Vagina (tissue), 2 donors: ENCODE measurements at places on chromosomes 2 and 18.

DNA sequence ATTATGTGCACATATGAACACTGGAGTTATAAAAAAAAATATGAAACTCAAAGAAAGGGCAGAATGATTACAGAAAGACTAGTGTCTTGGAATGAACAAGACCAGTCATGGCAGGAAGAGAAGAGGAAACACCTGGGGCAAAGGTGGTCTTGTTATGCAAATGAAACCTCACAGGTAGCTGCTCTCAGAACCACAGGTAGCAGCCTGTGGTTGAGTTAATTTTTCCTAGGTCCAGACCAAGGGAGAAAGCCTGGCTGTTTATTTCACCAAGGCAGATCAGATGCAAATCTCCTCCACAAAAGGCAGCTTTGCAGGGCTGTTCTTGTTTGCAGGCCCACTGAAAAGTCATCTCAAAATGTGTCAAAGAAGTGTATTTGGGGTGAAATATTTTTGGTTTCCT lies 785.8 kb downstream of the RNF144A start:
- no peak for DNase-seq

DNA sequence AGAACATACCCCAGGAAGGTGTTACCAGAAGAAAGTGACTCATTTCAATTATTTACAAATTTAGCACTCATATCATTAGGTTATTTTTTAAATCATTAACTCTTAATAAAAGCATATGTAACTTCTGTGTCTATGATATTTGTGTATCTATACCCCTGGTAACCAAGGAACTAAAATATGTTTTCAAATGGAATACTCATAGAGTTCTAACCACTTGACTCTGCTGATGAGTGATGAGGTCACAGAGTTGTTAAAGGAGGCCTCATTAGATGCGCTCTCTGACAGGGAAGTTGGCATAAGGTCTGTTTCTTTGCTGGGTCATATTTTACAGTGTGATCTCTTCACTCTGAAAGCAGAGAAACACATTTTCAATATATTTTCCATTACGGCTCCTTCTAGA lies 73.4 kb downstream of the CCDC150 start:
- DNase-seq = no peak

GRCh38 chr18:75618146-75618545 lies 190.6 kb upstream of the SMIM21 start:
- no peak for DNase-seq

GRCh38 chr2:222582928-222583327 lies 73.0 kb downstream of the FARSB start:
- no peak for DNase-seq

GRCh38 chr2:237564526-237565131 lies 1.7 kb upstream of the PRLH start:
- no peak for DNase-seq

DNA sequence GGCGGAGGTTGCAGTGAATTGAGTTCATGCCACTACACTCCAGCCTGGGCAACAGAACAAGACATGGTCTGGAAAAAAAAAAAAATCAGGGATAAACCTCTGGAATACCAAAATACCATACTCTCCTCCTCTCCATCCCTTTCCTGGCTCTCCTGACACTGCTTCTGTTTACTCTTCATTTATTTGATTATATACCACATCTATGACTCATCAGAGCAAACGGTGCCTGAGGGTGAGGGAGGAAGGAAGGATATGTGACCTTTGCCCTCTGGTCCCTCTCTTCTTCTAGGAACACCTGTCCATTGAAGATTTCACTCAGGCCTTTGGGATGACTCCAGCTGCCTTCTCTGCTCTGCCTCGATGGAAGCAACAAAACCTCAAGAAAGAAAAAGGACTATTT lies 30.0 kb downstream of the VIL1 start:
- no peak for DNase-seq

GRCh38 chr2:203097735-203098134 lies 83.1 kb downstream of the NBEAL1 start:
- no peak for DNase-seq

DNA sequence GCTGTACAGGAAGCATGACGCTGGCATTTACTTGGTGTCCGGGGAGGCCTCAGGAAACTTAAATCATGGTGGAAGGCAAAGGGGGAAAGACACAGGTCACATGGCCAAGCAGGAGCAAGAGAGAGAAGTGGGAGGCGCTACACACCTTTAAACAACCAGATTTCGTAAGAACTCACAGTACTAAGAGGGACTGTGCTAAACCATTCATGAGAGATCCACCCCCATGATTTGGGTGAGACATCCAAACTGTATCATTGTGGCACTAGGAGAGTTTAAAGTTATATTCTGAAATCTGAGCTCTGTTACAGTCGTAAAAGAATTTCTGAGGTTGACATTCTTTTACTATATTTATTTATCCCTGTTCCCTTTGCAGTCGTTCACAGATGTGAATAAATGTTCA lies 116.6 kb downstream of the ICA1L start:
- DNase-seq = no peak

GRCh38 chr2:5777131-5777535 lies 84.9 kb downstream of the SOX11 start:
- DNase-seq = no peak

- no peak for DNase-seq
Observed at GRCh38 chr18:55997151-55997561, 409.2 kb upstream of the TCF4 start.

DNA sequence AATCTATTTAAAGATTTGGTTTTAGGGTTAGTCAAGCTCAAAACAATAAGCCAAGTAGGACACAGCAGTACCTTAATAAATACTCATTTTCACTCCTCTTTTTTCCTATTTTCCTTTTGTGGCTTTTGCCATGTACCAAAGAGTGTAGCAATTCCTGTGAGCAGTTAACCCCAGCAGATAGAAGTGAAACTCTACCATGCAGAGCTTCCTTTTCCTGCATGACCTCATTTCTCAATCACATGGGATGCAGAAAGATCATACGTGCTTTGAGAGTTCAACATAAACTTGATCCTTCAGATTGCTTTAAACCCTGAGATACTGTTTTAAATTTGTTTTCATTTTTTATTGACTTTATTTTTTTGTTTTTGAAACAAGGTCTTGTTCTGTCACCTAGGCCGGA lies 99.1 kb upstream of the ARHGAP15 start:
- no peak for DNase-seq

DNA sequence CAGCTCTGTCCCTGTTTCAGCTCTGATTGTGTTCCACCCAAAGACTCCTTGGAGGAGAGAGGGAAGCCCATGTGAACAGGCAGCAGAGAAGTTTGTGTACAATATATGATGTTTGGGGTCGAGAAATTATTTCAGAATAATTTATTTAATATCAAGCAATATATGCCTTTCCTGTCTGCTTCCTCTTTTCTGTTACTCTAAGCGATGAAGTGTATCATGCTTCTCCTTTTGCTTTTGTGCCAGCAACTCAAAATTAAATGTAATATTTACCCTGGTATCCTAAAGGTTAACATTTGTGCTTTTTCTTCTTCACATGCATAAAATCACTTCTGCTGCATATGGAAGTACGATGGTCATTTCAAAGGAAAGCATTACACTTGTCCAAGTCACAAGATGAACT lies 2.4 kb upstream of the NTSR2 start:
- DNase-seq = no peak

GRCh38 chr2:177797808-177798207 lies 274.8 kb downstream of the PDE11A start:
- no peak for DNase-seq

DNA sequence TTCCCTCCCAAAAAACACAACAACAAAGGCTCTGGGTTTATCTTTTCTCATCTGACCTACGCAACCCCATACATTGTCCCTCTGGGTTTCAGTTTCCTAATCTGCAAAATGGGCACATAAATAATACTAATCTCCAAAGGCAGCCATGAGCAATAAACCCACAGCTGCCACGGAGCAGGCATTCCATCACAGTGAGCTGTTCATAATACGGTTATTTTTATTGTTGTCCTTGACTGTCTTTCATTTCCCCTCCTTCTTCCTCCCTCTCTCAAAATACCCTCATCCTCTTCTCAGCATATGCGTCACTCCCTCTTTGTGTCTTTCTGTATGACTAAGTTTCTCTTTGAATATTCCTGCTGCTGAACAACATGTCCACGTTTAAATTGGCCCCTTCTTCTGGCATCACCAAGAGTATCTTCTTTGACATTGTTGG lies 129.8 kb upstream of the CAB39 start:
- DNase-seq = no peak

DNA sequence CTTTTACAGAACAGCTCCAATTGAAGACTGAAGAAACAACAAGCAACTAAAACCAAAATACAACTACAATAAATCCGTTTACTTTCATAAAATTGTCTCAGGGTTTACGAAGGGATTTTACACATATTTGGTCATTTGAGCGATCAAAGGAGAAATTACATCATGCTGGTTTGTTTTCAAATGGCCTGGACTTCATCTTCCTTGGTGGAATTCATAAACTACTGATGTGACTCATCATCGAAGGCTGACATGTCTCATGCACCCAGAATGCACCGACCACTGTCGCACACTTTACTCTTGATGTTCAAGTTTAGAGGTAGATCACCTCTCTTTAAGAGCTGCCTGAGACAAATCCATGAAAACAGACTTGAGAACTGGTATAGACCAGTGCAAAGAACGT lies 25.6 kb upstream of the PMAIP1 start:
- DNase-seq = no peak

- no peak for DNase-seq
Observed at GRCh38 chr2:194672994-194673393, 984.0 kb upstream of the SLC39A10 start.

DNA sequence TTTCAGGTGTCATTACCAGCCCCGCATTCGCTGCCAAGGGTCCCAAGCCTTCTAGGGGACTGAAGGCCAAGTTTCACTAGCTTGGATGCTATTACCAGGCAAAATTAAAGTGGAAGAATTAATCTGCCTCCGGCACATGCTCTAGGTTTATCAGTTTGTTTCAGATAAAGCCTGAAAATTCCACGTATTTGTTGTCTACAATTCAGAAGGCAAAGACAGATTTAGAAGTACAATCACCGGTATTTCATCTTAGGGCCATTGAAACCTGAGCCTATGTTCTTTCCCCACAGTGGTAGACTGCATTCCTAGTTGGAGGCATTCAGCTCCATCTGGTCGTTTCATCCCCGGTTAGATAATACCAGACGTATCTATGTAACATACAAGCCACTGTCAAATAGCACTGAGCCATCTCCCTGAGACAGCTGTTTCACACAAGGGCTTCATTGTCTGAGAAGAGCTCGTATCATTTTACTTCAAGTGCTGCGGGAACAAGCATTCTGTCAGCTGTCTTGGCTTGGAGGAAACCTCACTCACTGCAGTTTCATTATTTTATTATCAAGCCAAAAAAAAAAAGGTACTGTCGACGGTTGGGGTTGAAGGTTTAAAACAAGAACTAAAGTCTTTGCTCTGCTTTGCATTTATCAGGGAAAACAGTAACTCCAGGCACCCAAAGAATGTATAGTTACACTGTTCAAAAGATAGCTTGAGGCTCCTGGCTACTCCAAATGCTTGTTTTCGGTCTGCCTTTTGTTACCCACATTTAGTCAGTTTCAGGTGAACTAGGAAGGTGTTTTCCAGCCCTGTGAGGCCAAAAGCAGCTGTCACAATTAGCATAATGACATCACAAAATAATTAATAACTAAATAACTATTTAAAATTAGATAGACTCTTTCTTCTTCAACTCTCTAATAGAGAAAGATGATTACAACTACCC lies 76.7 kb downstream of the TGIF1 start:
- no peak for DNase-seq

- no peak for DNase-seq
Observed at GRCh38 chr18:46591783-46592391, 65.1 kb downstream of the LOXHD1 start.

- DNase-seq = no peak
Observed at GRCh38 chr2:129276978-129277584, 702.4 kb upstream of the RAB6C start.

DNA sequence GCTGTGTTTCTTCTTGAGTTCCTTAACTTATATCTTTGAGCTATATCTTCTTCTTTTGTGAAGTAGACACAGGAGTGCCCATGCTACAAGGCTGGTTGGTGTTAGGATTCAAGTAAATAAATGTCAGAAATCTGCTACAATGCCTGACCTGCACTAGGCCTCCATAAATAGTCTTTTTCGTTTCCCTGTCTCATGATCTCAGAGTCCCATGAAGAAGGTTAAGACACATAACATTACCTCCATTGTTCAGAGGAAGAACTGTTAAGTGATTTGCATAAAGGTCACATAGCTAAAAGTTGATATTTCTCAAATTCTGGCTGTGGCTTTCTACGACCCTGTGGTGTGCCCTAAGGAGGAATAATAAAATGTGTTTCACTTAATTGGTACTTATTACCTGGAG lies 228.4 kb downstream of the KCNS3 start:
- DNase-seq = no peak

- DNase-seq = no peak
Observed at GRCh38 chr2:27251766-27252165, 11.1 kb downstream of the SLC30A3 start.

- DNase-seq = no peak
Observed at GRCh38 chr2:241637795-241638660, 535 bp downstream of the ATG4B start.

DNA sequence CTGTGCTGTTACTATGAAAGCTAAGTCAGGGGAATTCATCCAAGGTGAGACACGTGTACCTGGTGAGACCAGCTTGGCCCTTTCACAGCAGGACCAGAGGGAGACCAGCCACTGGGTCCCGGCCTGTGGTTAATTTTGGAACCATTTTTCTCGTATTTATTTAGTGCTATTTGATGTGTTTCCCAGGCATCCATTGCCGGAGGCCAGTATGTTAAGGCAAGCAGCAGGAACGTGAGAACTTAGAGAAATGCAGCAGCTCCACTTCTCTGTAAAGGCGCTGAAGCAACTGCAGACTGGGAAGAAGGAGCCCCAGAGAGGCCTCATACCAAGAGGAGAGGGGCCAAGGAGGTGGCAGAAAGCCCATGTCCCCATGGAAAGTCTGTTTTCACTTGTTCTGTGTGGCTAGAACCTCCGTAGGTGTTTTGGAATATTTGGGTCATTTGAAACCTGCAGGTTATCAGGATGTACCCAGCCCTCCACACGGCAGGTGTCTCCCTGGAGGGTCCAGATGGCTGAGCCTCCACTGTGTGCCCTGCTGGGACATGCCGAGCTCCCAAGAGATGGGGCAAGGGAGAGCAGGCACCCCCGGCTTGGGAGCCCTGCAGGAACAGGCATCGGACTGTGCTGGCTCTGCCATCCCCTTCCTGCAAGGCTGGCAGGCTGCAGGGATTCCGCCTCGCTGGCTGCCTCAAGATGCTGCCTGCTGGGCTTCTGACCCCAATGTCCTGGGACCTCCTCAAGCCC lies 256.0 kb upstream of the RAB6C start:
- no peak for DNase-seq

GRCh38 chr2:47777277-47777937 lies 5.5 kb upstream of the MSH6 start:
- no peak for DNase-seq

GRCh38 chr2:53755121-53755520 lies 12.5 kb upstream of the CHAC2 start:
- DNase-seq = no peak

DNA sequence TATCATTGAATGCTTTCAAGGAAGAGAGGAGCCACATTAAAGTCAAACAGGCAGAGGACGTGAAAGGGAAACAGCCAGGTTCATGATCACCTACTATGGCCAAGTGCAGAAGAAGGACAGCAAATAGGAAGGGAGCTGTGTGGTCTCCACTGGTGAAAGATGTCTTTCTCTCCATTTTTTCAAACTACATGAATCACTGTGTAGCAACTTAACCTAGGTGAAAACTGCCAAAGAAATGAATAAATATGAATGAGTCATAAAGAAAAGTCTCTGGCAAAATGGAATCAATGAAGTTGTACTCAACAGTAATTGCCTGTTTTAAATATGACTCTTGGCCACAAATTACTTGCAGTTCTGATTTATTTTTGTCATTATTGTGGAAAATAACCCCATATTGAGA lies 452.6 kb upstream of the PKDCC start:
- DNase-seq = no peak

GRCh38 chr2:235832941-235833340 lies 335.2 kb downstream of the GBX2 start:
- no peak for DNase-seq
